Stimulated activated CD8-positive, alpha-beta memory T cell treated with anti-CD3 and anti-CD28 coated beads, Interleukin-4, amount 100 ng/mL, for 48 hours (primary cell): ENCODE measurements at places on chromosomes 7 and 10.

DNA sequence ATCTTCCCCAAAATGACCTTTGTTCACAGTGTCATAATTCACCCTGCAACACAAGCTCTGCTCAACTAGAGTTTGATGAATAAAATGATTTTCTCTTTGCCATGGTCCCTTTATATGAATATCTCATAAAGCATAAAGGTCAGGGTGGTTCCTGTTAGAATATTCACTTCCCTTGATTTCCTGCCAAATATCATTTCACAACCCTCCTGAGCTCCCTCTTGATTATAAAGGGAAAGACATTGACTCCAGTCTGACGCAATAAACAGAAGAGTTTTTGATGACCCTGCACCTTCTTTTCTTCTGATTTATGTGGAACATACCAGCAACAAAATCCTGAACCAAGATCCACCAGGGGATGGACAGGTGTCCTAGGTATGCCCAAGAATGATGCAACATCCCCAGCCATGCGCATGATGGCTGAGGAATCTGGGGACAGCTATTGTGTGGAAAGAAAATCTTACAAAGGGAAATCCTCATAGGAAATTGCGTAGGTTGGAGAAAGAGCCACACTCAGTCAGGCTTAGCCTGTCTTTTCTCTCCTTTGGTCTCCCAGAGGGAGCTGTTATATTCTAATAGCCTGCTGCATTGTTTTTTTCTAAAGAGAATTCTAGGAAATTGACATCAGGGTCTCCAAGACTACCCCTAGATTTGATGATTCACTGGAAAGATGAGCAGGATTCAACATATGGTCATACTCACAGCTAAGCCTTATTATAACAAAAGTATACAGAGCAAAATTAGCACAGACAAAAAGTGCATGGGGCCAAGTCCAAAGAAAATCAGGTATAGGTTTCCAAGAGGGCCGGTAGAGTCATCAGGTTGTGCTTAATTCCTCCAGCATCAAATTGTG is 18.8 kb downstream of the IFIT3 start:
- DNase-seq = no peak

DNA sequence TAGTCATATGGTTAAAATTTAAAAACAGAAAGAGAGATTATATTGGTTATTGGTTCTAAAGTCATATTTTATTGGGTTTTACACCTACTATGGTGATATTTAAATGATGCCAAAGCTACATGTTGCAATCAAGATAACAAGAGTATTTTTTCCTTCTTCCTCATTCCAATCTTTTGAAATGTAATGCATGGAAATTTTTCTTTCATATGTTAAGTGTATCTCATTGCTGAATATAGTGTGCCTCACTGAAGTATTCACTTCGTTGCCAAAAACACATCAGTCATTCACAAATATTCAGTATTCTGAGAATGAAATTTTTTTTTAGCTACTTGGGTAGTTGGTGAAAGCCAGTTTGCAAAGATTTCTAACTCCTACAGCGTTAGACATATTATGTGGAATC is 19.5 kb downstream of the HDAC9 start:
- DNase-seq = no peak

- no peak for DNase-seq
These were observed 2.8 kb upstream of the DEPP1 start for GRCh38 chr10:44981172-44982113.

DNA sequence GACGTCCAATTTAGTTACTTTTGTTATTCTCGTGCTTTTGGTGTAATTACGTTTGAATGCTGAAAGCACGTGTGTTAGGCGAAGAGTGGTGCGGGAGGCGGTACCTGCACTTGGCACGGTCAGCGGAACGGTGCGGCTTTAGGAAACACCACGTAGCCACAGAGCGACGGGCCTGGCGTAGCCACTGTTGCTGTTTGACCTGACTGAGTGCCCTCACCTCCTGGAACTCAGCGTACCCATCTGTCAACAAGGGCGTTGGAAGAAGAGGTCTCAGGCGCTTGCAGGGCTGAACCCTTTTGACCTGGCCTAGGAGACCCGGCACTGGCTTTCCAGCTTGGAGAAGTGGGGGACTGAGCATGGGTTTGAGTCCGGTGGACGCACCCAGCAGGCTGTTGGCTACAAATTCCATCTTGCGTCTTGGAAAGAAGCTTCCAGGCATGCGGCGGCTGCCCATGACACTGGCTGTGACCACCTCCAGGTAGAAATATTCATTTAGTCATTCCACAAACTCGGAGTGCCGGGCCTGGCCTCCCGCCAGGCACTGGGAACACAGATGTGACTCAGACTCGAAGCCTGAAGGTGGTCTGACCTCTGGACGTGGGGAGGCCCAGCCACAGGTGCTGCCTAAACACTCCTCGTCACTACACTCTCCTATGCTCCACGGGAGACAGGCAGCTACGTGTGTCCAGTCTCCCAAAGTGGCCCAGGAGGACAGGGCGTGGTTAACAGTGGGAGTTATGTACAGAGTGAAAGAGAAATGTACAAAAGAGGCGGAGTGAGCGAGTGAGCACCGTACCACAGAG is 22.2 kb downstream of the FAM20C start:
- DNase-seq = no peak

DNA sequence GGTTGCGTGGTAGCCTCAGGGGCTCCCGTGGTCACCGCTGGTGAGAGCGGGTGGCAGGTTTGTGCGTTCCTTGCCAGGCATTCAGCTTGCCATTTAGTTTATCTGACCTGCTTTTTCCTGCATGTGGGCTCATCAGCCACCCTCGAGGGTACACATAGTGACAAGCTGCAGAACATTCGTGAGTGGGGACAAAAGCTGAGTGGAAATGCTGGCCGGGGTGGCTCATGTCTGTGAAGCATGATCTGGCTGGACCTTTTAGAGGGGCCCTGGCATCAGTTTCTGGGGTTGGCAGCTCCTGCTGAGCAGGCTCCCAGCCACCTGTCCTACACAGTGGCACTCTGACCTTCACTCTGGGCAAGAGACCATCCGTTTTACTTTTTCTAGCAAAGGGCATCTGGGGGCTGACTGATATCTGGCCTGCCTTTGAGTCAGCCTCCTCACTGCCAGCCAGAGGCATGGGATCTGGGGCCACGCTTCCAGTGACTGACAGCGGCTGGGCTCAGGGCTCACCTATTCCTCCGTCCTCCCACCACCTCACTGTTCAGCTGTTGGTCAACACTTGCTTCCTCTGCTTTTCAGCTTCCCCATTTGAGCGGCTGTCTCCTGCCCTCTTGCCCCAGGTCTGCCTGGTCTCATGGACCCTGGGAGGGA is 75.0 kb downstream of the LANCL2 start:
- no peak for DNase-seq
